ENCODE measurements at places on chromosomes 1 and 21. TPM values are rescaled to one million over a fixed set of nuclear protein-coding genes. Genes with fewer than 3 reads are reported as not detected.

DNA sequence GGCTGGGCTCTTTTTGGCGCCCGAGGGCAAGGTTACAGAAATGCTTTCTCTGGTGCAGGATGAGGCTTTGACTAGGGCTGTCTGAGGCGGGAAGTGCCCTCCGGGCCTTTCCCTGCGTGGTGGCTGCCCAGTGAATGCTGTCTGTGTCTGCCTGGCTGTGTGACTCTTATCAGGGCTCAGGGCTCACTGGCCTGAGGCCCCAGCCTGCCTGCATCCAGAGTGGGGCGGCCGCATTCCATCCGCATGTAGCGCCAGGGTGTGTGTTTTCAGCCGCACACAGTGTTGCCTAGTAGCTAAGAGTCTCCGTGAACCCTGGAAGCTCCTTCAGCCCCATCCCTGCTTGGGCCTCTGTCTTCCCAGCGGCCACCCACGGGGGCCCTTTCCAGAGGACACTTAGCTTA lies 59.1 kb downstream of the FAAP20 start:
- H3K27ac ChIP-seq, result no peak overlapping the region
- peaks cover 8% of the 10 kb centered on the region for H3K27me3 ChIP-seq
- no peaks in the 10 kb centered on the region for H3K36me3 ChIP-seq

- no peaks in the 10 kb centered on the region for H3K36me3 ChIP-seq
- H3K27me3 ChIP-seq, result peaks cover 23% of the 10 kb centered on the region
- H3K4me3 ChIP-seq, result no peak overlapping the region
Observed at GRCh38 chr1:202663131-202663530, 47.1 kb downstream of the SYT2 start.

- H3K4me1 ChIP-seq, result peaks cover 38% of the 10 kb centered on the region
- H3K27ac ChIP-seq, result no peak overlapping the region
- peaks cover 12% of the 10 kb centered on the region for H3K36me3 ChIP-seq
- no peaks in the 10 kb centered on the region for H3K27me3 ChIP-seq
- H3K4me3 ChIP-seq, result no peak overlapping the region
Observed at GRCh38 chr1:27144920-27145661, 9.8 kb downstream of the SLC9A1 start.

DNA sequence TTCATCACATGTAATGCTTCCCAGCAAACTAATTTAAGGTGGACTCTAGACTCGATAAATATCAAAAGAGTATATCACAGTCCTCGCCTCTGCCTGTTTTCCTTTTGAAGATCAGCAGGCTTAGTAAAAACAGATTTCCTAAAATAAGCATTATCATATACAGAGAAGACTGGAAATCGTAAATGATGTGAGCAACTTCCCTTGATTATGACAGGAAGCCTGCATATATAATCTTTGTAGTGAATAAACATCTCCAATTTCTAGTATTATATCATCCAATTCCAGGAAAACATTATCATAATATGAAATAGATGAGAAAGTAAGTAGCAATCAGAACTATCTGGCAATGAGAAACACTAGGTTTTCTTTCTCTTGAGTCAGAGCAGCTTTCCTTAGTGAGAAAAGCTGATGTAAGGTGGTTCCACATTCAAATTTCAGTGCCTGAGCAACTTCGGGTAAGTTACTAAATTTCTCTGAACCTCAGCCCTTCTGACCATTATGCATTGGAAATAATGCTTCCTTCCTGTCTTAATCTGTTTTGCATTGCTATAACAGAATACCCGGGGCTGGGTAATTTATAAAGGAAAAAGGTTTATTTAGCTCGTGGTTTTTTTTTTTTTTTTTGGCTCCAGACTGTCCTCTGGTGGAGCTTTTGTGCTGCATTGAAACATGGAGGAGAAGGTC lies 12.6 kb upstream of the POU2F1 start:
- no peaks in the 10 kb centered on the region for H3K27me3 ChIP-seq
- no peak overlapping the region for H3K27ac ChIP-seq
- peaks cover 17% of the 10 kb centered on the region for H3K36me3 ChIP-seq
- peaks cover 8% of the 10 kb centered on the region for H3K4me1 ChIP-seq
- no peak for DNase-seq

- no peaks in the 10 kb centered on the region for H3K36me3 ChIP-seq
- DNase-seq, result no peak
- H3K27me3 ChIP-seq, result no peaks in the 10 kb centered on the region
- no peaks in the 10 kb centered on the region for H3K4me1 ChIP-seq
- H3K27ac ChIP-seq, result no peak overlapping the region
- H3K4me3 ChIP-seq, result no peak overlapping the region
Observed at GRCh38 chr1:240295811-240296210, 204.1 kb downstream of the FMN2 start.

DNA sequence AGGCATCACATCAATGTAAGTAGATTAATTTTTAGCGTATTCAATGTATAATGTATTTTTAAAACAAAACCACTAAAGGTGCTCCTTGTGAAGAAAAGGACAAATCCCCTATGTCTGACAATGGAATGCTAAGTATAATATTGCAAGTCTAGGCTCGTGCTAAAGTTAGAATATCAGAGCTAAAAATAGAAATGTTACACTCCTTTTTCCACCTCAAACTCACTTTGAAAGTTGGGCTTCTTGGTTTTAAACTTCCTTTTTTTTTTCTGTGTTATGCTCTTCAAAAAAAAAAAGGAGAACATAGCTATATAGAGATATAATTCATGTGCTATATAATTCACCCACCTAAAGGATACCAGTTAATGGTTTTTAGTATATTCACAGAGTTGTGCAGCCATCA lies 3.6 kb upstream of the SERBP1 start:
- no peaks in the 10 kb centered on the region for H3K27me3 ChIP-seq
- H3K27ac ChIP-seq, result no peak overlapping the region

- no peaks in the 10 kb centered on the region for H3K27me3 ChIP-seq
- H3K4me3 ChIP-seq, result peak overlapping the region; percentile 46
- peaks cover 31% of the 10 kb centered on the region for H3K36me3 ChIP-seq
- peak overlapping the region; percentile 81 for H3K27ac ChIP-seq
- DNase-seq, result no peak
Observed at GRCh38 chr1:66351478-66351877, 182.5 kb upstream of the SGIP1 start.

- H3K4me1 ChIP-seq, result no peaks in the 10 kb centered on the region
- no peaks in the 10 kb centered on the region for H3K36me3 ChIP-seq
- H3K4me3 ChIP-seq, result no peak overlapping the region
- H3K27ac ChIP-seq, result no peak overlapping the region
Observed at GRCh38 chr1:77014073-77014788, 147.0 kb downstream of the ST6GALNAC5 start.

- DNase-seq, result no peak
- no peaks in the 10 kb centered on the region for H3K36me3 ChIP-seq
- no peaks in the 10 kb centered on the region for H3K4me1 ChIP-seq
- H3K27me3 ChIP-seq, result peaks cover 14% of the 10 kb centered on the region
- no peak overlapping the region for H3K27ac ChIP-seq
- no peak overlapping the region for H3K4me3 ChIP-seq
Observed at GRCh38 chr1:9836632-9836960, 12.8 kb upstream of the CLSTN1 start.

GRCh38 chr1:209375671-209376365 lies 207.7 kb upstream of the CAMK1G start:
- no peaks in the 10 kb centered on the region for H3K4me1 ChIP-seq
- H3K36me3 ChIP-seq, result no peaks in the 10 kb centered on the region
- DNase-seq, result no peak
- H3K27me3 ChIP-seq, result peaks cover 14% of the 10 kb centered on the region
- no peak overlapping the region for H3K4me3 ChIP-seq

DNA sequence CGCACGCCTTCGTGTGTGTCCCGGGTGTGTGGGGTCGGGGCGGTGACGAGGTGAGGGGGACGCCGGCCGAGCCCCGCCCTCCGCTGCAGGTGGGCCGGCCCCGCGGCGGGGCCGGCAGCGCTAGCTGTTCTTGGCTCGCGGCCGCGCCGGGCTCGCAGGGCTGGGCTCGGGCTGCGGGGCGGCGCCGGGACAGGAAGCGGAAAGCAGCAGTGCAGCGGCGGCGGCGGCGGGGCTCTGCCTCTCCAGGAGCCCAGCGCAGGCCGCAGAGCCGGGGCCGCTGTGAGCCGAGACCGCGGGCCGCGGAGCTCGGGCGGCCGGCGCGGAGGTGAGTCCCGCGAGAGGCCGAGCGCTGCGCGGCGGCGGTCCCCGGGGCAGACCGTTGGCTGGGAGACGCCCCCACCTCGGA lies at the start of gene VANGL1:
VANGL1 (plus strand) TSS at position 209 of the 406 bp plus-strand sequence. CDS start 9,444 bp downstream, outside the sequence.
- H3K27me3 ChIP-seq, result peaks cover 24% of the 10 kb centered on the region
- DNase-seq, result peak; percentile 52
- H3K4me3 ChIP-seq, result peak within 1 kb of the TSS; percentile 87
- H3K27ac ChIP-seq, result peak within 1 kb of the TSS; percentile 60
- H3K4me1 ChIP-seq, result peaks cover 16% of the 10 kb centered on the region
- peaks cover 2% of the 10 kb centered on the region for H3K36me3 ChIP-seq

DNA sequence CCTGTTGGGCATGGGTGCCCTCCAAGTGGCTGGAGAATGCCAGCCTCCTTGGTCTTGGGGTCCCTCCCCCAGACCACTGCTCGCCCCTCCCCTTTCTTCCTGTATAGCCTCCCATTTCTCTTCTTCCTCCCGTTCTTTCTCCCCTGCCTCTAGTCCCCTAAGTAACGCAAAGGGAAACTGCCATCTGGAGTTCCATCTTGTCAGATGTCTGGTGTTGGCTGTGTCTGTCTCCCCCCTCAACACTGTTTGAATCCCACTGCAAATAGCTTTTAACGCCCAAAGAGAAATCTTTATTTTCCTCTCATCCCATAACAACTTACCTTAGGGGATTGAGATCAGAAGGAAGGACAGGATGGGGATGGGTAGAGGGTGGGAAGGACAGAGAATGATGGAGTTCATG lies 55.3 kb upstream of the CSF3R start:
- no peak for DNase-seq
- no peaks in the 10 kb centered on the region for H3K36me3 ChIP-seq
- H3K27me3 ChIP-seq, result peaks cover 12% of the 10 kb centered on the region
- no peak overlapping the region for H3K27ac ChIP-seq
- no peak overlapping the region for H3K4me3 ChIP-seq
- no peaks in the 10 kb centered on the region for H3K4me1 ChIP-seq

- H3K4me1 ChIP-seq, result peaks cover 54% of the 10 kb centered on the region
- H3K27ac ChIP-seq, result no peak overlapping the region
- peaks cover 16% of the 10 kb centered on the region for H3K27me3 ChIP-seq
- peaks cover 30% of the 10 kb centered on the region for H3K36me3 ChIP-seq
- no peak overlapping the region for H3K4me3 ChIP-seq
- no peak for DNase-seq
Observed at GRCh38 chr1:50973875-50974617, 4.0 kb downstream of the CDKN2C start.

GRCh38 chr1:35192056-35192852 lies 691 bp downstream of the SFPQ start:
- DNase-seq, result peak; percentile 88
- H3K36me3 ChIP-seq, result peaks cover 47% of the 10 kb centered on the region
- peak overlapping the region; percentile 97 for H3K27ac ChIP-seq
- H3K27me3 ChIP-seq, result peaks cover 3% of the 10 kb centered on the region

DNA sequence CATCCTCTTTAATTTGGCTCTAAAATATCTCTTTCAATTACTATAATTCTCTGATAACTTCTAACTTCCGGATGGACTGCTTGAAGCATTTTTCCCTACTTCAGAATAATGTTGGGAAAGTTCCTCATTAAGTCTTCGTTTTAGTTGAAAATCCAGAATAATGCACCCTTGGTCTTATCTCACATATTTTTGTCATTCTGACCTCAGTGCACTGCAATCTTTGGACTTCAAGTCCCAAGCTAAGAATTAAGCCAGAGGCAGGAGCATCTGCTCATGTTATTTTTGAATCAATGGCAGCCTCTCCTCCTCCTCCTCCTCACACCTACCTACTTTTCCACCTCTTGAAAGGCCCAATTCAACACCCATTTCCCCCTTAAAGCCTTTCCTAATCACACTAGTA lies 169.8 kb downstream of the CYYR1 start:
- H3K27me3 ChIP-seq, result no peaks in the 10 kb centered on the region
- H3K36me3 ChIP-seq, result no peaks in the 10 kb centered on the region
- peaks cover 9% of the 10 kb centered on the region for H3K4me1 ChIP-seq
- H3K27ac ChIP-seq, result no peak overlapping the region
- H3K4me3 ChIP-seq, result no peak overlapping the region

GRCh38 chr1:242225767-242226573 lies 227.1 kb upstream of the MAP1LC3C start:
- no peak overlapping the region for H3K27ac ChIP-seq
- no peaks in the 10 kb centered on the region for H3K36me3 ChIP-seq
- no peaks in the 10 kb centered on the region for H3K4me1 ChIP-seq
- no peak overlapping the region for H3K4me3 ChIP-seq
- H3K27me3 ChIP-seq, result no peaks in the 10 kb centered on the region
- DNase-seq, result no peak

GRCh38 chr1:108560189-108560873 lies 431 bp downstream of the EEIG2 start:
- H3K36me3 ChIP-seq, result no peaks in the 10 kb centered on the region
- peak overlapping the region; percentile 83 for H3K27ac ChIP-seq
- peaks cover 31% of the 10 kb centered on the region for H3K4me1 ChIP-seq
- H3K27me3 ChIP-seq, result peaks cover 2% of the 10 kb centered on the region

DNA sequence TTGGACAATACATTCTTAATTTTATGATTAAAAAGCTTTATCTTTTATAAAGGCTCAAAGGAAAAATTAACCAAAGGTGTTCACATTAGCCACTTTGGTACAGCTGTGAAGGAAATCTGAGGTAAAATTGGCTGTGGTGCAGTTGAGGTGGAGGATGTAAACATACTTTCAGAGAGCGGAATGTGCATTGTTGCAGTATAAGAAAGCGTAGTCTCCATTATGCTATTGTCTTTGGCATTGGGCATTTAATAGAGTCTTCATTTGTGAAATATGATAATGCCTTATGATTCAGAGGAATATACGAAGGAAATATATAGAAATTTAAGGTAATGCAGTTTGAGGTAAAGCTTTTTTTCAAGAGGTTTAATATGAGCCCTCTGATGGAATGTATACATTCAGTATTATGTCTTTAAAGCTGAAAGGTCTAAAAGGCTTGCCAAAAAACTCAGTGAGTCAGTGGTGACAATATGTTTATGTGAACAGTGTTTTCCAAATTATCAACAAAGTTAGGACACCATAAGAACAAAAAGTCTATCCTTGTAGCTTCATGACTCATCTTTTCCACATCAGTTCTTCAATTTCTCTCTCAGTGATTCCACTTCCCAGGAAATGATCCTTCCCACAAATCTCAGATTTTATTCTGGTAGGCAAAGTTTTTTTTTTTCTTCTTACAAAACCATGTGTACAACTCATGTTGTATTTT lies 26.9 kb upstream of the DDR2 start:
- H3K27me3 ChIP-seq, result no peaks in the 10 kb centered on the region
- no peak for DNase-seq
- H3K27ac ChIP-seq, result no peak overlapping the region

Gene ST6GALNAC3
- not detected for total RNA-seq

Gene FH
- 101 TPM for total RNA-seq

Gene AIRE
- not detected for total RNA-seq

Gene APCS
- not detected for total RNA-seq

Gene KRTAP10-6
- total RNA-seq, result not detected

Gene NPHS2
- not detected for total RNA-seq

Gene CENPF
- 51.7 TPM for total RNA-seq

Gene TRAF3IP3
- total RNA-seq, result 384 TPM

Measured in activated T-helper 1 cell treated with anti-CD3 and anti-CD28 coated beads, Interleukin-12 subunit alpha, Interleukin-12 subunit beta, Interleukin-2, Interleukin-4 antibody, amounts not matched to agents 30 ng/mL and 10 ng/mL and 1 ng/mL, durations not matched to agents 14 hours and 24 hours and 36 hours (primary cell).